CD14-positive monocyte (primary cell): ENCODE measurements at places on chromosomes 12 and 14. TPM values are rescaled to one million over a fixed set of nuclear protein-coding genes. Genes with fewer than 3 reads are reported as not detected.

- no peak for DNase-seq
Observed at GRCh38 chr12:53755893-53756292, 4.1 kb upstream of the CISTR start.

- peak; percentile 25 for DNase-seq
Observed at GRCh38 chr12:124040291-124040690, 67.3 kb downstream of the ZNF664 start.

CD163L1 gene
- 1.1 TPM for polyA plus RNA-seq

MYF6 gene
- not detected for polyA plus RNA-seq

- DNase-seq = no peak
Observed at GRCh38 chr14:68297876-68298468, 478.4 kb downstream of the RAD51B start.

DNA sequence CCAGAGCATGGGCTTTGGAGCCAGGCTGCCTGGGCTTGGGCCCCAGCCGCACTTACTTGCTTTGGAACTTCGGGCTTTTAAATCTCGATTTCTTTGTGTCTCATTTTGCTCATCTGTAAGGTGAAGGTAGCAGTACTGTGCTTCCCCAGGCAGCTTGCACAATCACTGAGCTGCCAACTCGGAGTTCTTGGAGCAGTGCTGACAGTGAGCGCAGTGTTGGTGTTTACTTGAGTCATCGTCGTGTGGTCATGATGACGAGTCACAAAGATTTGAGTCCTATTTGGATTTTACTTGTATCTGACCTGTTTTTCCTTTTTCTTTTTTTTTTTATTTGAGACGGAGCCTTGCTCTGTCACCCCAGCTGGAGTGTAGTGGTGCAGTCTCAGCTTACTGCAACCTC is 31.3 kb upstream of the ATF1 start:
- peak; percentile 8 for DNase-seq

- DNase-seq = no peak
Observed at GRCh38 chr12:12885096-12885792, 6.1 kb upstream of the GPRC5A start.

DNA sequence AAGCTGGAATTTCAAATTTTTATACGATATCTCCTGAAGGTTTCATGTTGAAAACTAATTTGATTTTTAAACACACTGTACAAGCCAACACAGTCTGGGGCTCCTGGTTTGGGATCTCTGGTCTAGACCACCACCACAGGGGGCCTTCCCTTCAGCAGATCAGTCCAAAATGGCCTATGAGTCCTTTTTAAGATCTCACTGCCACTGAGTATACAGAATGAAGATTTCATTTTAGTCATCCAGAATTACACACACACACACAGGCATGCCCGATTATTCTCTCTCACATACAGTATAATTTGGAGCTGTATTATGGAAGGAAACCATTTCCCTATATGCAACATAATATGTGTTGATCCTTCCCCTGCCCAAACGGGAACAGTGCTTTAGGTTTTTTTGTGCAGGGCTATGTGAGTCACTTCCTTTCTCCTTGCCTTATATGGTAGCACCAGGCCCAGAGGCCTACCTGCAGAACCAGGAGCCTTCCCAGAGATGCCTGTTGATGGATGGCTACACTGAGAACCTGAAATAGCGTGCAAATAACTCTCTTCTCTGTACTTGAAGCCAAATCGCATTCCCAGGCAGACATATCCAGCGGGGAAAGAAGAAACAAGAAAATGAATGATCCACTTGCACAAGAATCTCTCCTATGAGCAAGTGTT is 28.1 kb upstream of the WNK1 start:
- peak; percentile 68 for DNase-seq

PTPN6 gene
- polyA plus RNA-seq = 449 TPM

DNA sequence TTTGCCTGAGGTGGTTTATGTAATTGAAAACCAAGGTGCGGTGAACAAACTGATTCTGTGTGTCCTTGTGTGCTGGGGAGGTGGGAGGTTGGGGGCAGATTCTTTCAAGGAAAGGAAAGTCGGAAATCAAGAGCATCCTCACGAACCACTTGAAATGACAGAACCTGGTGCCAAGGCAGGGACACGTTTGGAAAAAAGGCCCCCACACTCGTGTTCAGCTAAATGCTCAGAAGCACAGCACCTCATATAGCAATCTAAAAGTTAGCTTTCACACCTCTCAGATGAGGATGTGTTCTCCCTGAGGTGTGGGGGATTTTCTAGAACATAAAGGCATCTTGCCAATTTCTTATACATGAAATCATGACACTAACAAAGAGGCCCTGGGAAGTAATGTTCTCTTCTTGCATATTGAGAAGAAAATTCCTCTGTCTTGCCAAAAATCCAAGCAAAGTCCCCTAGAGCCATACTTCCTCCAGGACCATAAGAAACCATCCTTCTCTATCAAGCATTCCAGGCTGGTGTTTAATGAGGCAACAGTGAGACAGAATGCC is 119.6 kb downstream of the PLXNC1 start:
- no peak for DNase-seq

- no peak for DNase-seq
Observed at GRCh38 chr12:124660851-124661250, 93.4 kb upstream of the NCOR2 start.

GRCh38 chr14:86299994-86300393 is 770.0 kb downstream of the FLRT2 start:
- DNase-seq = no peak

RGS6 gene
- polyA plus RNA-seq = not detected in 2 replicates

FOXN4 gene
- polyA plus RNA-seq = not detected in 2 replicates

GRCh38 chr14:45787167-45787566 is 534.2 kb upstream of the MIS18BP1 start:
- DNase-seq = no peak

DNA sequence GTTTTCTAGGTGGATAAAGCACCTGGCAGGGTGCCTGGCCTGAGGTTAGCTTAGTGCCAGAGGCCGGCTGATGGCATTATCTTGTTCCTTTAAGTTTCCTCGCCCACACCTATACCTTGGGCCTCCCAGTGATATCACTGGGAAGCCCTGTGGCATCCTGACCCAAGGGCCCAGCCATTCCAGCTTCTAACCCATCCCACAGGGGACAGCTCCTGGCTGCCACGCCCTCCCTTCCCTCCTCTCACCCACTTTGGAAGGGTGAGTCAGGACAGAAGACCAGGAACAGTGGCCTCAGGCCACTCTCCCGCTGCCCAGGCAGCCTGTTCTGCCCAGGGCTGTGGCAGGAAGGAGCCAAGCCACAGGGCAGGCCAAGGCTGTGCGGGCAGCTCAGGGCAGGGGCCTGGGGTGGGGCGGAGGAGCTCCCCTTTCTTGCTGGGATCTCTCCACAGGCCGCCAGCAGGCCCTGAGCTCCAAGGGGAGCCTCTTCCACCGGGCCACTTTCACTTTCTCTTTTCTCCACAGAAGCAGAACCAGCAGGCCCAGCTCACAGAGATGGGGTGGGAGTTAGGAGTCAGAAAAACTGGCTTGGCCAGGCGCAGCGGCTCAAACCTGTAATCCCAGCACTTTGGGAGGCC is 75.1 kb downstream of the IRF2BPL start:
- peak; percentile 81 for DNase-seq

DNA sequence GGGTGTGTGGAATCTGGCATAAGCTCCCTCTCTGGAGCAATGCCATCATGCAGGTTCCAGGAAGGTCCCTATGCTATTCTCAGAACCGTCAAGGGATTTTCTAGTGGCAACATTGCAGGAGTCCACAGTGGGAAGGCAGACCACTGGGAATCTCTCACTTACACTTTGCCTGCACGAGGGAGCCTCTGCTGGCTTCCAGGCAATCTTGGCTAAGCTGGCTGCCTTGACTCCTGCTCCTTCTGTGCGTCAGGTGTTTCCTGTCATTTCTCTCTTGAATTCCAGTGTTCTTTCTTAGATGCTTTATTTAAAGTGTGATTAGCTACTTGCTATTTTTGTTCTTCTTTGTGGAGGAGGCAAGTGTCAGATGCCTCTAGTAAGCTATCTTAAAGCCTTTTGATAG is 414.0 kb upstream of the ATP2B1 start:
- no peak for DNase-seq
